ENCODE measurements at places on chromosomes 11 and 22.

GRCh38 chr22:20237480-20238440 is 30.4 kb downstream of the RTN4R start:
- DNase-seq, result no peak

DNA sequence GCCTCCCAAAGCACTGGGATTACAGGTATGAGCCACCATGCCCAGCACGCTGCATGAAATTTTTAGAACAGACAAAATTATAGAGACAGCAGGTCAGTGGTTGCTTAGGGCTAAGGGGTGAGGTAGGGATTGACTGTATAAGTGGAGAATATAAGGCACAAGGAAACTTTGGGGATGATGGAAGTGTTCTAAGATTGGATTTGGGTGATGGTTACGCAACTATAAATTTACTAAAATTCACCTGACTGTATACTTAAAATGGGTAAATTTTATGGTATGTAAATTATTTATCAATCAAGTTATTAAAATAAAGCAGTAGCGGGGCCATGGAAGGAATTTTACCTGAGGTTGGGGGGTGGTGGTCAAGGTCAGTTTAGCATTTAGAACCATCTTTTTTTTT is 16.4 kb upstream of the POLD3 start:
- no peak for DNase-seq

GRCh38 chr11:27076121-27076589 is 35.5 kb downstream of the BBOX1 start:
- no peak for DNase-seq

DNA sequence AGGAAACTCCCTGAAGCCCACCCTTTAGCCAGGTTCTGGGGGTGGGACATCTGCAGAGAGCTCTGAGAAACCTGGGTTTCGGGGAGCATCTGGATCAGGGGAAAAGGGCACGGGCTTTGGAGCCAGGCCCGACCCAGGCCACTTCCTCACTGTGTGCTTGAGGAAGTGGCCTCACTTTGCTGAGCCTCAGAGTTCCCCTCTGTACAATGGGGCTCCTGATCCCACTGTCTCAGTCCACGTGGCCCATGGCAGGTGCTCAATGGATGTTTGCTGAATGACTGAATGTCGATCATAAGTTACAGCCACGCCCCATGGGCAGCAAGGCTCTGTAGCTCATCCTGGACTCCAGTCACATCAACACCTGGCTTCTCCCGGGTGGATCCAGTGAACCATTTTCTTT is 1.3 kb downstream of the CRYBB3 start:
- no peak for DNase-seq

- no peak for DNase-seq
Observed at GRCh38 chr11:17186932-17187692, 20.7 kb downstream of the PIK3C2A start.

DNA sequence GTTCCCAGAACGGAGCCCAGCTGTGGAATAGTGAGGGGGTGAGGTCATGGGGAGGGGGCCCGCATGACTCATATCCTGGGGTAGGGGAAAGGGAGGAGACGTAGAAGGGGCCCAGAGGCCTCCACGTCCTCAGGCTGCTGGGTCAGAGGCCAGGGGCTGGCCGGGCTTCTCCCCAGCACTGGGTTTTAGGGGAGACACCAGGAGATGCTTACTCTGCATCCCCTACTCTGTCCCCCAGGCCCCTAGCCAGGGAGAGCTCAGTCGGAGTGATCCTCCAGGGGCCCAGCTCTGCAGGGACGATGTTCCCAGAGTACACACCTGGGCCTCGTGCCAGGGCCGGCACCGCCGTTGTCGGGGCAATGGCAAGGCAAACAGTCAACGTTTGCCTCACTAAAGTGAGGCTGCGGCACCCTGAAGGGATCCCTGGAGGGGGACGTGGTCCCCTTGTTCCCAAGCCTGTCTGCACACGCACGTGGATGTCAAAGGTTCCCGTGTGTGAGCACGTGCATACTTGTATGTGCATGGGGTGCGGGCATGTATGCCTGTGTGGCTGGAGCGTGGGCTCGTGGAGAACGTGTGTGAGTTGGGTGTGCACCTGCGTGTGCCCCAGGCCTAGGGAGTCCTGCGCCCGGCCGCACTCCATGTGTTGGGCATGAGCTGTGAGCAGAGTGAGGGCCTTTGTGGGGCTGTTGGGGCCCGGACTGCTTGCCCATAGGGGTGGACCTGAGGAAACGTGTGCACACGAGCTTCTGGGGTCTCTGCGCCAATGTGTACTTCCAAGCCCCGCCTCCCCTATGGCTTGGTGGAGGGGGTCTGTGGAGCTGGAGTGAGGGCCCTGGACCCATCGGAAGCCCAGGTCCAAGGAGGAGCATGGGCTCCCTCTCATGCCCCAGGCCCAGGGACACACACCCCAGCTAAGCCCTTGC is 14.2 kb downstream of the PRR33 start:
- no peak for DNase-seq

GRCh38 chr11:119890466-119890865 is 161.5 kb upstream of the NECTIN1 start:
- DNase-seq, result no peak

GRCh38 chr11:33898957-33899356 is 7.1 kb upstream of the LMO2 start:
- DNase-seq, result no peak

Measured in activated T-cell treated with anti-CD3 and anti-CD28 coated beads for 4 hours (primary cell).